Activated naive CD8-positive, alpha-beta T cell treated with anti-CD3 and anti-CD28 coated beads, Interleukin-2, amount 10 ng/mL, durations not matched to agents 7 days and 5 days (primary cell): ENCODE measurements at places on chromosomes 12 and 14.

DNA sequence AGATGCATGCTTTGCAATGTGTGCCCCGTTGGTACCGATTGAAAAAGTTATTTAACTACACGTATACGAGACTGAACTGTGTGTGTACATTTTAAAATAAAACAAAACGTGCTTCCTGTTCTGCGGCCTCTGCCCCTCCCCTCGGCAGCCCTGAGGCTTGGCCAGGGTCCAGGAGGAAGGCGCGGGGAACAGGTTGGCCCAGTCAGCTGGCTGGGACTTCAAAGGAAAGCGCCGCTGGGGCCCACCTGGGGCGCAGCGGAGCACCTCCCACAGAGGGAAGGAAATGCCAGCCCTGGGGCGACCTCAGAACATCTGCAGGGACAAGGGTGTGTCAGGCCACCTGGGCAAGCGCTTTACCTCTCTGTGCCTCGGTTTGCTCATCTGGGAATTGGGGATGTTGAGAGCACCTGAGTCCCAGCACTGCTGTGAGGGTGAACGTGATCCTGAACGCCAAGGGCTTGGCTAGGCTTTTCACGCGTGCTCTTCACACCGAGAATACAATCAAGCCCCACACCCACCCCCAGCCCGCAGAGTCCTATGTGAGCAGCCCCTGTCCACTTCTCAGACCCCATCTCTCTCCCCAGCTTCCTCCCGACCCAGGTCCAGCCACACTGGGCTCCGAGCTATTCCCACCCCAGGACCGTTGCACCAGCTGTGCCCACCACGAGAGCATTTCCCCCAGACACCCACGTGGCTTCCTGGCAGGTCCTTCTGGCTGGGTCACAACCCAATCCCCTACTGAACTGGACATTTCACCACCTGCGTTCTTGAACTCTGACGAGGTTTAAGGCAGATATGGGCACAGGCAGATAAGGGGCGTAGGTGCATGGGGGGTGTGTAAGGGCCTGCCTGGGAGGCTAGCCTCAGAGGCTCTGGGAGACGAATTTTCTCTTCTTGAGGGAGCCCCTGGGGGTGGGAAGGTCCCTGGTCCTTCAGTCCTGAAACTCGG is 41.9 kb upstream of the NCOR2 start:
- peak; percentile 81 for DNase-seq

DNA sequence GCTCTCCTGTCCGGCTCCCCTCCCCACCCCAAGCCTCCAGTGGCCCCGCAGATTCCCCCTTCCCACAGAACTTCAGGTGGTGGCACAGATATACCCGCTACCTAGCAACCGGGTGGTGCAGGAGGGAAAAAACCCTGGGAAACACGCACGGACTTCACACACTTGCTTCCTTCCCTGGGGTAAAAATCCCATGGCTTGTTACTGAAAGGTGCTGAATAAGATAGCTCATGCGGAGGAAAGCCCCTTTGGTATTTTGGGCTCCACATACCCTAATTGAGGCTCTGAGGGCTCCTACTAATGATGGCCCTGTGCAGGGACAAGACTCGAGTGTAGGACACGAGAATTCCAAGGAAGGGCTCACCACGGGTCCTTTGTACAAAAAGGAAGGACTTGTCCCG is 869 bp upstream of the RIMBP2 start:
- DNase-seq = no peak

- no peak for DNase-seq
Observed at GRCh38 chr14:100773331-100774163, 46.9 kb downstream of the DLK1 start.

- no peak for DNase-seq
Observed at GRCh38 chr12:11607313-11608081, 42.0 kb upstream of the ETV6 start.

GRCh38 chr14:63855281-63855680 is 2.5 kb downstream of the SYNE2 start:
- no peak for DNase-seq

DNA sequence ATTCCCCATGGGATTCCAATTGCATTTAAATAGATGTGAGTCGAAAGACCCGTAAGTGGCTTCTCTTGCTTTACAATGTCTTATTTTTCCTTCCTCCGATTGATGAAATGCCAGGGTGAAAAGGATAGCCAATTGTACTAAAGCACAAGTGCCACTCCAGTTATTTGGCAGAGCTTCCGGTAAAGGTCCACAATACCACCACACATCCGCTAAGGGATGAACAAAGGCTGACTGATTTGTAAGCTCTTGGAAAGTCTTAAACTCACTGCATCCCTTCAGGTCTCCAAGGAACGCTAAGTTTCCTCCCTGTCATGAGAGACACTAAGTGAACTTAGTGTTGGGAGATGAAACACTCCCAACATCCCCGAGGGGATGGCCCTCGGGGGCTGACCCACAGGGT is 21.2 kb upstream of the RNASE1 start:
- DNase-seq = no peak

- no peak for DNase-seq
Observed at GRCh38 chr12:93856611-93857010, 179.4 kb downstream of the CRADD start.

GRCh38 chr12:96197503-96198272 is 3.5 kb downstream of the ELK3 start:
- no peak for DNase-seq

GRCh38 chr14:37329189-37330001 is 131.7 kb downstream of the MIPOL1 start:
- DNase-seq = no peak

- no peak for DNase-seq
Observed at GRCh38 chr14:81006266-81006665, 50.8 kb downstream of the TSHR start.

GRCh38 chr12:66647034-66647691 is 31.7 kb downstream of the GRIP1 start:
- DNase-seq = no peak

- DNase-seq = peak; percentile 56
Observed at GRCh38 chr12:120252071-120252906, 13.2 kb downstream of the PXN start.

- peak; percentile 47 for DNase-seq
Observed at GRCh38 chr14:104341532-104342434, 203.4 kb downstream of the KIF26A start.

- no peak for DNase-seq
Observed at GRCh38 chr12:8037046-8037663, 4.6 kb downstream of the FOXJ2 start.
